ENCODE measurements at places on chromosomes 1 and 21. TPM values are rescaled to one million over a fixed set of nuclear protein-coding genes. Genes with fewer than 3 reads are reported as not detected.

Gene ARHGAP30
- 0.20 TPM for total RNA-seq

Gene DIO1
- total RNA-seq: not detected

Gene CCDC181
- total RNA-seq: not detected

Gene PRAMEF13
- total RNA-seq: not detected

Gene OVAAL
- total RNA-seq: not detected

Gene LIPI
- total RNA-seq: not detected

Gene LEMD1
- not detected for total RNA-seq

Gene PERM1
- total RNA-seq: not detected

Gene CA6
- total RNA-seq: not detected

Gene ARHGEF16
- total RNA-seq: 0.80 TPM

Gene CLDN14
- 2.7 TPM for total RNA-seq

Gene CLCA1
- not detected for total RNA-seq

Gene PAX7
- not detected for total RNA-seq

Gene RGS5
- 0.54 TPM for total RNA-seq

Gene HPCA
- not detected for total RNA-seq

Gene SCCPDH
- total RNA-seq: 36.3 TPM

Gene GLIS1
- total RNA-seq: not detected

Gene OR2M5
- total RNA-seq: not detected

Gene CRNN
- not detected for total RNA-seq

Gene CHRM3
- total RNA-seq: not detected

Gene ZBTB8A
- 3.0 TPM for total RNA-seq

Gene BACH1
- 15.1 TPM for total RNA-seq

Gene MAGOH
- 62.5 TPM for total RNA-seq

Gene LCE1F
- not detected for total RNA-seq

Gene KCNQ4
- not detected for total RNA-seq

Gene KRTAP19-1
- not detected for total RNA-seq

Gene KLHDC8A
- total RNA-seq: not detected

Gene ASTN1
- total RNA-seq: not detected

Gene RPTN
- not detected for total RNA-seq

Gene RBM11
- not detected for total RNA-seq

Gene NUDT4B
- 40.1 TPM for total RNA-seq

Gene AVPR1B
- total RNA-seq: not detected

Gene NPL
- 1.1 TPM for total RNA-seq

Gene B4GALT2
- total RNA-seq: 105 TPM

Gene VWA5B1
- not detected for total RNA-seq

Gene OR2L13
- total RNA-seq: not detected

Gene RSPO1
- total RNA-seq: not detected

Gene RAB13
- 39.7 TPM for total RNA-seq

Gene SELENBP1
- total RNA-seq: 1.9 TPM

Gene TNFRSF1B
- total RNA-seq: 22.3 TPM

Gene PYHIN1
- total RNA-seq: not detected

Gene MRAP
- not detected for total RNA-seq

Gene P3R3URF
- not detected for total RNA-seq

Gene CCDC185
- not detected for total RNA-seq

All from mammary microvascular endothelial cell (primary cell).